CD4-positive, CD25-positive, alpha-beta regulatory T cell (primary cell): ENCODE measurements at places on chromosomes 5 and 9. TPM values are rescaled to one million over a fixed set of nuclear protein-coding genes. Genes with fewer than 3 reads are reported as not detected.

- DNase-seq, result no peak
Measured at GRCh38 chr5:1779021-1779680, 20.5 kb downstream of the MRPL36 start.

DNA sequence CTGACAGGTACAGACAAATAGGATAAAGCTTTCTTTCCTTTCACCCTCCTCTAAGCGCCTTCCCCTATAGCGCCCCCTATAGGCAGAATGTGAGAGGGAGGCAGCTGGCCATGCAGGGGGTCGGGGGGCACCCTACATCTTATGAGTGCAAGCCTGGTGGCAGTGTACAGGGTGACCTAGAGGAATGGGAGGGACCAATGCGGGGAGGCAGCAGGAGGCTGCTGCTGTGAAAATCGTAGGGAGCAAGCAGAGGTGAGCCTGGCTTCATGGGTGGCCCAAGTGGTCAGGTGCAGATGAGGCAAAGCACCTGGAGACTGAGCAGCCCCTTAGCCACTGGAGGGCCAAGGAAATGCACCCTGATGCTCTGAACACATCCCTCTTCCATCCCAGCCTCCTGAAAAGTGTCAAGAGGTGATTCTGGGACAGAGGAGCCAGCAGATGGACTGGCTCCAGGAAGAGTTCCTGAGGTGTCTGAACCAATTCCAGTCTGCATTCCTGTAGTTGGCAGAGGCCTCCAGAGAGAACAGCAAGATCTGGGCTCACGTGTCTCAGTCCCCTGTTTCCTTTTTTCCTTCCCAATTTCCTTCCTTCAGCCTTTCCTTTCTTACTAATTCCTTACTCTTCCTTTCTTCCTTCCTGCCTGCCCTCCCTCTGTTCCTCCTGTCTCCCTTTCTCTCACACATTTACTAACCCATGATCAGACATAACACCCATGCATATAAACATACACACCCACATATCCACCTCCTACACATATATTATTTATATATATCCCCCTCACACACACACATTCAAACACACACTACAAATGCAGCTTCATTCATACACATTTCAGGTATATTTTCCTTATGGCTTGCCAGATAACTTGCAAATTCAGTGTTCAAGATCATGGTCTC lies 32.8 kb upstream of the GALNT10 start:
- DNase-seq, result no peak

DNA sequence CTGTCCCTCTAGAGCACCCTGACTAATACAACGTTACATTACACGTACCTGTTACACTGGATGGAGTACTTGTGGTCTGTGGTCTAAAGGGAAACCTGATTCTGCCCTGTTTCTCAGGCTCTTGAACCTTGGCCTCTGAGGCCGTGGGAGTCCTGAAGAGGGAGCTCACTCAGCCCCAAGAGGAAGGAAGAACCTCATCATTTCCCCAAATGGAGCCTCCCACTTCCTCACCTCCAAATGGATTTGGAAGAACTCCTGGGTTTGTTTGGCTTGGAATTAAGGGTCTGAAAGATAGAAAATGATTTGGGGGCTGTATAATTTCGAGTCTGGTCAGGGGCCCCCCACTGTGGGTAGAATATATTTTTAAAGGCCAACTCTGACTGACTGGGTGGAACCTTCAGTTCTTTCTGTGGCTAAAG lies 200.2 kb downstream of the SEMA6A start:
- DNase-seq, result no peak

DNA sequence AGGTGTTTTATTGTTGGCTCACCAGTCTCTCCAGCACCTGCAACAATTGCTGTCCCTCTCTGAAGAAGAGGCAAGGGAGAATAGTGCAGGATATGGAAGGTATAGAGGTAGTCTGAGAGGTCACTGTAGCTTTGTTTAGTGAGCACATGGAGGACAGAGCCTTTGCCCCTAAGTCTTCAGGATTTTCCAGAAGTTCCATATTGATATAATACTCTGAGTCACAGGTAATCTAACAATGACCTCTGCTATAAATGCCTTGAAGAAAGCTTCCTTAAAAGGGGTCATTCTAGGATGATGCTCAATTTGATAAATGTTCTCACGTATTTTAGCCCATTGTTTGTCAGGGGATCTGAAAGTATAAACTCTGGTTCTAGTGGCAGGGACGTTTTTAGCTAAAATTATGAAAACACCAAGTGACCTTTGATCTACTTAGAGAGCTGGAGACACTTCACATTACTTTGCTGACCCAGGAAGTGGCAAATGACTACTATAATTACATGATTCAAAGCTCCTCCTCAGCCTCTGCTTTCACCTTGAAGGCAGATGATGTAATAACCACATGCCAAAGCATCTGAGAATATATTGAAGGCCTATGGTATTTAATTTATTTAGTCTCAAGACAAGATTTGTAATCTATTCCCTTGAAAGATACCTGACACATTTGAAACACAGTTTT lies 366.9 kb upstream of the NUDT12 start:
- DNase-seq, result no peak

GRCh38 chr5:77662635-77663034 lies 24.1 kb upstream of the OTP start:
- no peak for DNase-seq

GRCh38 chr5:73447530-73448462 lies 781 bp downstream of the FOXD1 start:
- DNase-seq, result peak; percentile 57

DNA sequence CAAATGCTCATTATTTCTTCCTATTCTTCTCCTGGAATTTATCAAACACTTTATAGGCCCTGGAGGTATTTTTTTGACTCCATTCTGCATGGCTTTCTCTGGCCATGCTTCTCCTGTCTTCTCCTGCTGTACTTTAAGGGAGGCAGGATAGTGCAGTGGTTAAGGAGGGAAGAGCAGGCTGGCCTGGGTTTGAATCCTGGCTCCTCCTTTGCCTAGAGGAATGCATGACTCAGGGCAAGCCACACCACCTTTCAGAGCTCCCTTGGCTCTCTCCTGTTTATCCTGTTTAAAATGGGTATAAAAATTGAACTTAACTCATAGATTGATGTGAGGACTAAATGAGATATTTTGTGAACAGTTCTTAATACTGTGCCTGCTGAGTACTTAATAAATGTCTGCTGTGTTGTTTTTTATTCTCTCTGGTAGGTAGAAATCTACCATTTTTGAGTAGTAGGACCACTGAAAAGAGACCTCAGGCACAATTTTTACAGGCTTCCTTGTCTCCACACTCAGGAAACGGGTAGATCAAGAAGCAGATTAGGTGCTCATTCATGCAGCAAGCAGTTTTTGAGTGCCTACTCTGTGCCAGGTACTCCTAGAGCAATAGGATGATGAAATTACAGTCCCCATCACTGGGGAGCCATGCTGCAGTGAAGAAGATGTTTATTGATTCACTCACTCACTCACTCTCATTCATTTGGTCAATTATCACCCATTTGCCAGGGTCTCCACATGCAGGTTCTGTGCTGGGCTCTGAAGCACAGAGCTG lies 32.7 kb upstream of the ARAP3 start:
- DNase-seq, result no peak

DNA sequence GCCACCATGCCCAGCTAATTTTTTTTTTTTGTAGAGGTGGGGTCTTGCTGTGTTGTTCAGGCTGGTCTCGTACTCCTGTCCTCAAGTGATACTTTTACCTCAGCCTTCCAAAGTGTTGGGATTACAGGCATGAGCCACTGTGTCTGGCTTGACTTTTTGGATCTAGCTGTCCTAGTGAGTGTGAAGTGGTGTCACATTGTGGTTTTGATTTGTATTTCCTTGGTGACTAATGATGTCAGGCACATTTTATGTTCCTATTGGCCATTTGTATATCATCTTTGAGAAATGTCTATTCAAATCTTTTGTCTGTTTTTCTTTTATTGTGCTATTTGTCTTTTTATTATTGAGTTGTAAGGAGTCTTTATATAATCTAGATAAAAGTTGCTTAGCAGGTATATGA lies 53.5 kb upstream of the MCCC2 start:
- peak; percentile 75 for DNase-seq

- no peak for DNase-seq
Measured at GRCh38 chr5:173050791-173051190, 5.4 kb upstream of the CREBRF start.

GRCh38 chr9:38747067-38747466 lies 27.1 kb upstream of the FAM240B start:
- DNase-seq, result no peak

Gene TMEM215
- not detected for total RNA-seq

Gene BTNL3
- not detected for total RNA-seq
